ENCODE measurements at places on chromosomes 6 and 20.

- no peak for ATAC-seq
Measured at GRCh38 chr20:58995461-58996225, 11.4 kb downstream of the CTSZ start.

GRCh38 chr6:209432-210103, 82.7 kb upstream of the DUSP22 start:
- no peak for ATAC-seq

DNA sequence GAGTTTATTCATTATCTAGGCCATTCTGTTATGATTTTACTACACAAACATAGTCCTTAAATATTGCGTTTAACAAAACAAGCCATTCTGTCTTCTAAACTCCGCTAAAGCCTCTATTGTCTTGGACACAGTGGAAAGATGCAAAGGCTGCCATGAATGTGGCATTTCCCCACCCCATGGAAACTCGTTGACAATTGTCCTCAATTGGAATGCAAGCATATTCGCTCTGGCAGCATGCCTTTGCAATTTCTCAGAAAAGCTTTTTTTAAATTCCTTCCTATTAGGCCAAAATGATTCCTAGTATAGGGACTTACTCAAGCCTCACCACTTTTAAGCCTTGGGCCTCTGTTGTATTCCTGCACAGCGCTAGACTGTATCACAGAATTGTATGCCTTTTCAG, 22.8 kb downstream of the OR2A4 start:
- no peak for ATAC-seq

DNA sequence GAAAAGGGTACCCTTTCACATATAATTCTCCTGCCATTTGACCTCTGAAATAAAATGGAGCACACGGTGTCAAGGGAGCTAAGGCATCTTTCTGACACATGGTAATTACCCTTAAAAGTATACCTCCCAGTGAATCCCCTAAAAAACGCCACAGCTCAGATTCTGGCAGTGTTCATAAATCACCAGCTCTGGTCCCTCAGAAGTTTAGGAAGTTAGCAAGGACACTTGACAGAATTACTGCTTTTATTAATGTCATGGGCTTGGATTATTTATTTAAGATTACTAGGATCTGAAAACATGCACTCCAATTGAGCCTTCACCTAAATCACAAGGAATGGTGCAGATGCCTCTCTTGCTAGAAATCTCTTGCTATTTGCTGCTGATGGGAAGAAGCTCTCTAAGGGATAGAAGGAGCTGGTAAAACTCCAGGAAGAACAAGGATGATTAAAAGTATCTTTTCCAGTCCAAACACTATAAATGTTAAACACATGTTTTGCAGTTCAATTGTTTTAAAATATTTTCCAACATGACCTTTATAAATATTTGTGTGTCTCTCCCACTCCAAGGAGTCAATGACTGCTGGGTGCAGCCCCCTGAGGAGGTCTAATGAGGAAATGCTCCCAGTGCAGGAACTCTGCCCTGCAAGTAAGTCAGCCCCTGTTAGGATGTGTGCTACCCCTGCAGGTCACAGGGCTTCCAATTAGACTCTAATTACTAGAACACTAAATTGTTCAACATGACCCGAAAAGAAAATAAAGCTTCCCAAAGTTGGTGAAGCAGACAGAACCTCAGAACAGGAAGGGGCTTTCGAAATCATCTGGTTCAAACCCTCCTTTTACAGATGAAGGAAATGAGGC, 230.3 kb downstream of the TFAP2A start:
- no peak for ATAC-seq

- no peak for ATAC-seq
Measured at GRCh38 chr20:4011226-4011975, 4.0 kb downstream of the RNF24 start.

GRCh38 chr6:100309174-100309573, 155.5 kb downstream of the SIM1 start:
- no peak for ATAC-seq

DNA sequence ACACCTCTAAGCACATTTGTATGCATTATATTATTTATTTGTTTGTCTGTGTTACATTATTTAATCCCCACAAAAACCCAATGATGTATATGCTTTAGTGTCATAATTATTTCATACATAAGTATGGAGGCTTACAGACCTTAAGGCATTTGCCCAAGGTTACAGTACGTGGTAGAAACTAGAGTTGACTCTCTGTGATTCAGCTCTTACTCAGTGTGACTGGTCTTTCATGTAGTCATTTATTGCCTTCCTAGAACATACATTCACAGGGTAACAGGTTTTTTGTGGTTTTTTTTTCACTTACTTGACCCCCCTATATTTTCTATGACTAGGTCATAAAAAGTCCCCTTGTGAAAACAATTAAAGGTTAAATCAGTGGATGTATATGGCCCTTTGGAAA, 566.8 kb downstream of the TFAP2A start:
- ATAC-seq: no peak

- no peak for ATAC-seq
Measured at GRCh38 chr6:110625883-110626282, 149.5 kb upstream of the SLC22A16 start.

- ATAC-seq: no peak
Measured at GRCh38 chr6:4806337-4806725, 30.1 kb downstream of the CDYL start.

GRCh38 chr6:150177952-150178520, 35.2 kb downstream of the PPP1R14C start:
- ATAC-seq: no peak

GRCh38 chr20:63538204-63539091, 1.3 kb upstream of the PTK6 start:
- peak; percentile 16 for ATAC-seq

- ATAC-seq: no peak
Measured at GRCh38 chr20:24956001-24956841, 7.2 kb downstream of the CST7 start.

- ATAC-seq: peak; percentile 76
Measured at GRCh38 chr6:5457983-5458683, 196.8 kb downstream of the FARS2 start.
